ENCODE measurements at places on chromosomes 11 and 22.

DNA sequence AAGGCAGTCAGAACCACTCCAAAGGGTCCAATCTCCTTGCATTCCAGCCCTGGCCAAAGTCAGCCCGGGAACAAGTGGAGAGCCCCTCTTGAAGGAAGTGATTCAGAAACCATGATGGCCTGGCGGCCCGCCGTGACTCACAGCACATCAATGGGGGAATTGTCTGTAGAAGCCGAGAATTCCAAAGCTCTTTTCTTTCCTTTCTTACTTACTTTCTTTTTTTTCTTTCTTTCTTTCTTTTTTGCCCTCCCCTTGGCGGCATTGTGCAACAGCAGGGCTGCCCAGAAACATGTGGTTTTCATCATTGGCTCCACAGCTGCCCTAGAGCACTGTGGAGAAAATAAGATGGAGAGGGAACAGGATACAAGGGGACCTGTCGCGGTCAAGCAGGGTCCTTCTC lies 140.2 kb upstream of the TIMP3 start:
- no peaks in the 10 kb centered on the region for H3K27me3 ChIP-seq
- peak overlapping the region; percentile 3 for H3K27ac ChIP-seq
- no peak overlapping the region for H3K4me3 ChIP-seq

DNA sequence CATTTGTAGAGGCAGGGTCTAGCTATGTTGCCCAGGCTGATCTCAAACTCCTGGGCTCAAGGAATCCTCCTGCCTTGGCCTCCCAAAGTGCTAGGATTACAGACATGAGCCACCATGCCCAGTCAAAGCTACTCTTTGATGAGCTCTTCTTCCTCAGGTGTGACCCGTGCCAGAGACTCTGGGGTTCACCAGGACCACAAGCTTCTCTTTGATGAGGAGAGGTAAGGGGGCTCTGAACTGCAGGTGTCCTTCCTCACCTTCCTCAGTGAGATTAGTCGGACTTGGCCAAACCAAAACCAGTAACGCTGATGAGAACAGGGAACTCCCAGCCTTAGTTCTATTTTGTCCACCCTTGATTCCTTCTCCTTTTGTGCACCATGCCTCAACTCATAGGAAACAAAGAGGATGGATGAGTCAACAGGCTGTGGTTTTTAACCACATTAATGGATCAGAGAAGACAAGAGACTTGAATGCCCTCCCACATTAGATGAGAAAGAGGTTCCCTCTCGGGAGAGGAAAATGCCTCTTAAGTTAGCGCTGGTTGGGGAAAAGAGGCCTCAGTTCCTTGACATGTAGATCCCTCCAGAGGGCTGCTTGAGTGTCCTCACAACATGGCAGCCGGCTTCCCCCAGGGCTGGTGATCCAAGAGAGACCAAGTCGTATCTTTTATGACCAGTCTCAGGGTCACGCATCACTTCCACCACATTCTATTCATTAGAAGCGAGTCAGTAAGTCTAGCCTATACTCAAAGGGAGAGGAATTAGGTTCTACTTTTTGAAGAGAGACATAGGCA lies 25.7 kb upstream of the CTR9 start:
- H3K36me3 ChIP-seq, result no peaks in the 10 kb centered on the region
- DNase-seq, result no peak
- H3K4me1 ChIP-seq, result no peaks in the 10 kb centered on the region
- H3K27ac ChIP-seq, result no peak overlapping the region
- H3K27me3 ChIP-seq, result peaks cover 20% of the 10 kb centered on the region
- H3K4me3 ChIP-seq, result no peak overlapping the region

GRCh38 chr11:35855671-35856070 lies 88.2 kb upstream of the LDLRAD3 start:
- no peak overlapping the region for H3K27ac ChIP-seq
- no peak for DNase-seq
- no peaks in the 10 kb centered on the region for H3K4me1 ChIP-seq
- H3K36me3 ChIP-seq, result no peaks in the 10 kb centered on the region
- no peak overlapping the region for H3K4me3 ChIP-seq

GRCh38 chr11:10087186-10087922 lies 206.7 kb downstream of the SBF2 start:
- H3K4me1 ChIP-seq, result peaks cover 9% of the 10 kb centered on the region
- H3K4me3 ChIP-seq, result no peak overlapping the region
- no peak overlapping the region for H3K27ac ChIP-seq
- no peaks in the 10 kb centered on the region for H3K27me3 ChIP-seq
- no peak for DNase-seq

- H3K27ac ChIP-seq, result peak overlapping the region; percentile 96
- H3K27me3 ChIP-seq, result peaks cover 37% of the 10 kb centered on the region
- no peak for DNase-seq
- H3K4me1 ChIP-seq, result peaks cover 7% of the 10 kb centered on the region
Observed at GRCh38 chr11:19713196-19714021, 772 bp downstream of the NAV2 start.

DNA sequence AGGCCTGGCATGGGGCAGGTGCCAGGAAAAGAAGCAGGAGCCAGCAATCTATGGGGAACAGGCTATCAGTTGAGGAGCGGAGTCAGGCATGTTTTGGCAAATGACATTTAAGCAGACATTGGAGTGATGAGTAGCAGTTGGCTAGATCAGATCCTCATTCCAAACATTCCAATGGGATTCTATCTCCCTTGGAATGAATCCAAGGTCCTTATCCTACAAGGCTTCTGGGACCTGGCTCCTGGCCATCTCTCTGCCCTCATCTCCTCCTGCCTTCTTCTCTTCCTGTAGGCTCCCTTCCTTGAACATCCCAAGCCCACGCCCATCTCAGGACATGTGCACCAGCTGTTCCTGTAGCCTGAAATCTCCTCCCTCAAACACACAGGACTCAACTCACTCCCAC lies 1074.5 kb downstream of the TBC1D22A start:
- DNase-seq, result no peak
- no peaks in the 10 kb centered on the region for H3K4me1 ChIP-seq
- H3K27me3 ChIP-seq, result no peaks in the 10 kb centered on the region
- H3K4me3 ChIP-seq, result no peak overlapping the region
- H3K36me3 ChIP-seq, result no peaks in the 10 kb centered on the region

- H3K4me1 ChIP-seq, result peaks cover 9% of the 10 kb centered on the region
- no peaks in the 10 kb centered on the region for H3K36me3 ChIP-seq
- H3K27ac ChIP-seq, result no peak overlapping the region
Observed at GRCh38 chr11:123407130-123407995, 22.7 kb upstream of the GRAMD1B start.

- peak overlapping the region; percentile 73 for H3K27ac ChIP-seq
- H3K36me3 ChIP-seq, result no peaks in the 10 kb centered on the region
- peak overlapping the region; percentile 10 for H3K4me3 ChIP-seq
- peaks cover 8% of the 10 kb centered on the region for H3K4me1 ChIP-seq
- H3K27me3 ChIP-seq, result peaks cover 5% of the 10 kb centered on the region
- peak; percentile 62 for DNase-seq
Observed at GRCh38 chr11:116835042-116835772, 2.2 kb downstream of the APOA1 start.

DNA sequence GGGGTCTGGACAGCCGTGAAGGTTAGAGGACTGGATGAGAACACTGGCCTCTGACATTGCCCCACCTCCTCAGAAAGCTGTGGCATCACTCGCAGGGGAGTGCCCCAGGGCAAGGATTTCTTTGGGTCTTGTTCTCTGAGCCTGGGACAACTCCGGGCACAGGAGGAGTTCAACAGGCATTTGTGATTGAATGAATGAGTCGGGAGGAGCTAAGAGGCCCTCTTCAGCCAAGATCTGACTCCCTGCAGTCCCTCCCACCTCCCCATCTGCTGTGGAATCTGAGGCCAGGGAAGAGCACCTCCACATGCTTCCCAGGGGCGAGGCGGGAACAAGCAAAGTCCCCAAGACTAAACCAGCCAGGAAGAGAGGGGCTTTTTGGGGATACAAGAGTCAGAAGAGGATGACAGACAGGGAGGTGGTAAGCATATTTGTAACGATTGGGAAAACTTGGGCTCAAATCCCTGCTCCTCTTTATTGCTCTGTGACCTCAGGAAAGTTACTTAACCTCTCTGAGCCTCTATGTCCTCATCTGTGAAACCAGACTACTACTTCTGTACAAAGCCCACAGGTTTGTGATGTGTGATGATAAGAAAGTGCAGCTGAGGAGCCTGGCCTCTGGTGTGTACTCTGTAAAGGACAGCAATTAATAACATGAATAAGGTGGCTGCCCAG lies 6.4 kb downstream of the TP53I11 start:
- no peak overlapping the region for H3K4me3 ChIP-seq
- peaks cover 72% of the 10 kb centered on the region for H3K4me1 ChIP-seq
- DNase-seq, result no peak
- no peaks in the 10 kb centered on the region for H3K27me3 ChIP-seq

GRCh38 chr11:107860688-107861087 lies 2.1 kb upstream of the SLC35F2 start:
- H3K27ac ChIP-seq, result no peak overlapping the region
- peaks cover 13% of the 10 kb centered on the region for H3K27me3 ChIP-seq
- H3K36me3 ChIP-seq, result no peaks in the 10 kb centered on the region
- peaks cover 24% of the 10 kb centered on the region for H3K4me1 ChIP-seq
- DNase-seq, result no peak

- H3K4me1 ChIP-seq, result no peaks in the 10 kb centered on the region
- no peak for DNase-seq
- H3K36me3 ChIP-seq, result no peaks in the 10 kb centered on the region
- no peak overlapping the region for H3K27ac ChIP-seq
- H3K27me3 ChIP-seq, result no peaks in the 10 kb centered on the region
Observed at GRCh38 chr22:48536541-48537342, 1290.9 kb downstream of the BRD1 start.

DNA sequence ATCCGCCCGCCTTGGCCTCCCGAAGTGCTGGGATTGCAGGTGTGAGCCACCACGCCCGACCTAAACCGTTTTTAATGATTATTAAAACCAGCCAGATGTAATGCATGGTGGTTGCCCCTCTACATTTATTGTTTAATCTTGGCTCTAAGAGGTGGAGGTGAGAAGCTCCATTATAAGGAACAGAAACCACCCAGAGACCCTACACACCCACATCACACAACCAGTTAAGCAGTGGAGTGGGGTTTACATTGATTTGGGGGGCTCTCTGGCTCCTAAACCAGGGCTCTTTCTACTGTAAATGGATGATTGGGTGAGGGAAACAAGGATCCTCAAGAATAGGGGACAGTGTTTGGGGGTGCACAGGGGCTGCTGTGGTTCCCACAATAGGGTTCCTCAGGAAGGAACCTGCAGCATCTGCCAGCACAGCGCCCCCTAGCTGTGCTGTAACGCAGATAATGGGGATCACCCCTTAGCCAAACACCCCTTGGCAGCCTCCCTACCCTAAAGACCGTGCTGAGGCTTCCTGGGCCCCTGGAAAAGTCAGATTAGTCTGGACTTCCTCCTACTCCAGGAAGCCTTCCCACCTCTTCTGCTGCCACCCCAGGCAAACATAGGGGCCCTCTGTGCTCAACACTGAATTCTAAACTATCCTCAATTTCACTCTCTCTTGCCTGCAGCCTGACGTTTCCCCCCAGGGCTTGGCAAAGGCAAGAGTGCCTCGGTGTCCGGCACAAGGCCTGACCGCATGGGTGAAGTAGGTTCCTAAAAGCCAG lies 2.4 kb downstream of the MPST start:
- peaks cover 53% of the 10 kb centered on the region for H3K4me1 ChIP-seq
- no peak for DNase-seq
- no peaks in the 10 kb centered on the region for H3K27me3 ChIP-seq
- H3K27ac ChIP-seq, result no peak overlapping the region
- no peak overlapping the region for H3K4me3 ChIP-seq
- H3K36me3 ChIP-seq, result peaks cover 36% of the 10 kb centered on the region

DNA sequence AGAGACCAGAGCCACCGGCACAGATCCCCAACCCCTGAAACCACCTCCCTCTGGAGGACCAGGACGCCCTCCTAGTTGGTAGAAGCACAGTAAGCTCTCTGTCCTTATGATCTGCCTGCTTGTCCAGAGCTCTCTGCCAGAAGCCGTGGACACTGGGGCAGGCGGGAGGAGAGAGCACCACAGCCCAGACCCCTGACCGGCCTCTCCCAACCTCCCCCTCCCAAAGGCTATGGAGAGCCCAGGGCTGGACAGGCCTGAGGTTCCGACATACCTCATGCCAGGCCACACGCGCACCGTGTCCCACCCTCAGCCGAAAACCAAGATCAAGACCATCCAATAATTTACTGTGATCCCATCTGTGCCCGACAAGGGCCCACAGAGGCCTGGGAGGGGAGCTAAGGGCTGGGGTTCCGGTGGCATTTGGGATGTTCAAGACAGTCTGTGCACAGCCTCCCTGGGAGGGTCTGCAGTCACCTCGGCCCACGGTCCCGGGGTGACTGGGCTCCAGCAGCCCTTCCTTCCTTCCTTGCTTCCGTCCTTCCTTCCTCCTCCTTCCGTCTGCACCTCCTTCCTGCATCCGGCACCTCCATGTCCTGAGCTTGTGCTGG lies 3.4 kb downstream of the HRAS start:
- peaks cover 6% of the 10 kb centered on the region for H3K4me1 ChIP-seq
- no peak for DNase-seq
- H3K36me3 ChIP-seq, result peaks cover 32% of the 10 kb centered on the region
- H3K27me3 ChIP-seq, result peaks cover 13% of the 10 kb centered on the region
- no peak overlapping the region for H3K4me3 ChIP-seq
- no peak overlapping the region for H3K27ac ChIP-seq

GRCh38 chr11:129412494-129412893 lies 36.8 kb downstream of the BARX2 start:
- H3K4me1 ChIP-seq, result no peaks in the 10 kb centered on the region
- H3K27ac ChIP-seq, result no peak overlapping the region
- H3K27me3 ChIP-seq, result no peaks in the 10 kb centered on the region
- DNase-seq, result no peak
- no peaks in the 10 kb centered on the region for H3K36me3 ChIP-seq
- no peak overlapping the region for H3K4me3 ChIP-seq

- no peak overlapping the region for H3K4me3 ChIP-seq
- DNase-seq, result no peak
- H3K4me1 ChIP-seq, result peaks cover 3% of the 10 kb centered on the region
- no peaks in the 10 kb centered on the region for H3K36me3 ChIP-seq
Observed at GRCh38 chr11:110951950-110952503, 239.8 kb upstream of the ARHGAP20 start.

DNA sequence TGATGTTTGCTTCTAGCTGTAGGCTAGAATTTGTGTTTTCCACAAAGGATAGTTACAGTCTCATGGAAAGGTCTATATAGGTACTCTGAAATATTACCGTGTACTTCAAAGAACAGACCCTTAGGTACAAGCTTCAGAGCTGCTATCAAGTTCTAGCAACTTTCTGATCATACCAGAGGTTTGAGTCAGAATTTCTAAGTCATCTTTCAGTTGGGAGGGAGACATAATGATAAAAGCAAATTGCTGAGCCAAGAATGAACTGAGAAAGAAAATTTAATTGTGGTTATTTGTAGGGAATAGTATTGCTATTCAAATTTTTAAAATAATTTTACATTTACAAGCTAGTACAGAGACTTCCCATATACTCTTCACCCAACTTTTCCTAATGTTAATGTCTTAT lies 19.9 kb upstream of the ME3 start:
- H3K4me1 ChIP-seq, result peaks cover 13% of the 10 kb centered on the region
- H3K27me3 ChIP-seq, result no peaks in the 10 kb centered on the region
- H3K27ac ChIP-seq, result no peak overlapping the region
- no peak for DNase-seq
- H3K36me3 ChIP-seq, result no peaks in the 10 kb centered on the region

GRCh38 chr22:40416267-40416570 lies 45.8 kb downstream of the SGSM3 start:
- no peak overlapping the region for H3K4me3 ChIP-seq
- peaks cover 87% of the 10 kb centered on the region for H3K36me3 ChIP-seq
- H3K27me3 ChIP-seq, result no peaks in the 10 kb centered on the region
- DNase-seq, result no peak

All from left lung (tissue), 14 donors.